ENCODE measurements at places on chromosomes 4 and X. TPM values are rescaled to one million over a fixed set of nuclear protein-coding genes. Genes with fewer than 3 reads are reported as not detected.

Gene TCEANC
- total RNA-seq, result 2.7 TPM

GRCh38 chr4:55925241-55925640 lies 23.5 kb upstream of the CEP135 start:
- DNase-seq, result no peak

Gene GPAT3
- 6.2 TPM for total RNA-seq

Gene ARHGAP36
- total RNA-seq, result not detected

Gene MTNR1A
- not detected for total RNA-seq

Gene SLC2A9
- 3.1 TPM for total RNA-seq

Gene SPANXN3
- not detected for total RNA-seq

- no peak for DNase-seq
Observed at GRCh38 chr4:36549992-36550391, 268.6 kb downstream of the DTHD1 start.

Gene LUZP4
- not detected for total RNA-seq

- no peak for DNase-seq
Observed at GRCh38 chr4:88809576-88810219, 112.1 kb upstream of the NAP1L5 start.

DNA sequence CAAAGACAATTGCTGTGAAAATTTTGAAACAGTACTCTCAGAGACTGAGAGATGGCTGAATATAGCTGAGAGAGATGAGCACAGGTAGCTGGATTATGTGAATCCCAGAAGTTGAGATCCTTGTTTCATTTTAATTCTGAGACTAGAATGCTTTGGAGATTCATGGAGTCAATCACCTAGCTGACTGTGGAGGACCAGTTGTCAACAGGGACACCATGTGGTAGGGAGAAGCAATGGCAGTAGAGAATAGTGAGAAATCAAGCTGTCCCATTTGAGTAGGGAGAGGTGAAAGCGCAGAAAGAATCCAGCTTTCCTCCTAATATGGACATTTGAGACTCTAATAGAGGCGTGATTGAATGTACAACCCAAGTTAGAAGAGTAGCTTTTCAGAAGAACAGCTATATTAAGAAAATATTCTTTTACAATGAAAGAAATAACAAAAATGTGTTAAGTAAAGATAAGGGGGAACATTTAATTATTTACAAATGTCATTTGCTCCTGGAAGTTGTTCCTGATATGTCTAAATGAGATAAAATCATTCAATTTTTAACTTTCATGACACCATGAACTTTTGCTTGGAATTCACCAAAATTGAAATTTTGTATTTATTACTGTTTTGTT lies 30.3 kb upstream of the GLRB start:
- DNase-seq, result no peak

Gene PLP1
- not detected for total RNA-seq

Gene NPY1R
- total RNA-seq, result not detected

DNA sequence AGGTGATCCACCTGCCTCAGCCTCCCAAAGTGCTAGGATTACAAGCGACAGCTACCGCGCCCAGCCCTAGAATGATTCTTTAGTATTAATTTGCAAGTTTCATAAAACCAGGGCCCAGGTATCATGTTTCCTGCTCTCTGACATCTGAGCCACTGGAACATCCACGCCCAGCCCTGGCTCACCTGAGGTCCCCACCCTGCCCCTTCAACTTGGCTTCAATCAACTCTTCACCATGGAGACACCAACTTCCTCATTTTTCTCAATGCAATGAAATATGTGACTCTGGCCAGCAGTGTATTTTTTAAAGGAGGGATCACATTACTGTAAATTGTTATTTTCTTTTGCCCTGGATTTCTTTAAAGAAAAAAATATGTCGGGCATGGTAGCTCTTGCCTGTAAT lies 3.9 kb downstream of the PRSS12 start:
- no peak for DNase-seq

DNA sequence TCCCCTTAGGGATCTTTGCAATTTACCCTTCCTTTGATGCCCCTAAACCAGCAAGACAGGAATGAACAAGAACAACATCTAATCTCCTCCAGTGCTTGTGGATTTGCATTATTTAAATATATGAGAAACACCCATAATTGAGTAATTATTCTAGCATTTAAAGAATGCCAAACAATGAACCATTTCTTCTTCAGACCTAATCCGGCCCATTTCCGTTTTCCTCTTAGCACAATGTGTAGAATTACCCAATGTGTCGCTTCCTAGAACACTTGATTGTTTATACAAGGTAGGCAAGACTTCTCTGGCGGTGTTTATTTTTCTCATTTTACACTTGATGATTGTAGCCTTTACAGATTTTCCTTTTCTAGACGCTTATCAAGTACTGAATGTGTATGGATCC lies 43.5 kb downstream of the CLDN34 start:
- no peak for DNase-seq
